NCI-H1694 treated with DMSO at 0.1 percent for 48 hours (cell line): ENCODE measurements at places on chromosomes 4 and X.
A peak's percentile ranks its signal among the peaks of the same experiment; 100 is the strongest.

- DNase-seq = no peak
Observed at GRCh38 chr4:94961420-94961819, 203.7 kb downstream of the BMPR1B start.

- DNase-seq = no peak
Observed at GRCh38 chr4:66633477-66633876, 911.8 kb downstream of the CENPC start.

- no peak for DNase-seq
Observed at GRCh38 chrX:110310000-110310790, 7.7 kb downstream of the AMMECR1 start.

DNA sequence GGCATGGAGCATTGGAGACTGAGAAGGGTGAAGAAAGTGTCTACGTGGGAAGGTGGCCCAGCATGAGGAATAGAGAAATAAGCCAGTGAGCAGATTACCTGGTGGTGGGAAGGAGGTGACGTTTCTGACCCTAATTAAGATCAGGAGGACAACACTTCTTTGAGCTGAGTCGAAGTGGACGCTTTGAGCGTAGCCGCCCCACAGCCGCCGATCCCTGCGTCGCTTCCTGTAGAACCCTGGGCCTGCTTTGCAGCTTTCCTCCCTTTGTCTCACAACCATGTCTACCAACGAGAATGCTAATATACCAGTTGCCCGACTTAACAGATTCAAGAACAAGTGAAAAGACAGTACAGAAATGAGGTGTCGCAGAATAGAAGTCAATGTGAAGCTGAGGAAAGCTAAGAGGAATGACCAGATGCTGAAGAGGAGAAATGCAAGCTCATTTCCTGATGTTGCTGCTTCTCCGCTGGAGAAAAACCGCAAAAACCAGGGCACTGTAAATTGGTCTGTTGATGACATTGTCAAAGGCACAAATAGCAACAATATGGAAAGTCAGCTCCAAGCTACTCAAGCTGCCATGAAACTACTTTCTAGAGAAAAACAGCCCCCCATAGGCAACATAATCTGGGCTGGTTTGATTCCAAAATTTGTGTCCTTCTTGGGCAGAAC is 6.4 kb upstream of the ANTXR2 start:
- DNase-seq = no peak

DNA sequence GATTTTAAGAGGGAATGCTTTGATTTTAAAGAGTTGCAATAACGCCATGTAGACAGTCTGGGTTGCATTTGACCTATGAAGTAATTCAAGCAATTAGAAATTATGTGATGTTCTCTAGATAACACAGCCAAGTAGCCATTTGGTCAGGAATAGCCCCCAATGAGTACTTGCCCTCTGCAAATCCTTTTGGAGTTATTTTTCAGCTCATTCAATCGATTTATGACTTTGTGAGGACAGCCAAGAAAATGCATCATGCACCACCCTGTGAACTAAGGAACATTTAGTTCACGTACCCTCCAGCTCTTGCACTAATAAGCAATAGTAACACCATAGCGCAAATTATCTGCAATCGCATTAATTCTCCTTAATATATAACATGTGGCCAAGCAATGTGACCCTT is 552.6 kb upstream of the INTU start:
- no peak for DNase-seq

- DNase-seq = no peak
Observed at GRCh38 chr4:174084542-174084941, 198.9 kb downstream of the FBXO8 start.

DNA sequence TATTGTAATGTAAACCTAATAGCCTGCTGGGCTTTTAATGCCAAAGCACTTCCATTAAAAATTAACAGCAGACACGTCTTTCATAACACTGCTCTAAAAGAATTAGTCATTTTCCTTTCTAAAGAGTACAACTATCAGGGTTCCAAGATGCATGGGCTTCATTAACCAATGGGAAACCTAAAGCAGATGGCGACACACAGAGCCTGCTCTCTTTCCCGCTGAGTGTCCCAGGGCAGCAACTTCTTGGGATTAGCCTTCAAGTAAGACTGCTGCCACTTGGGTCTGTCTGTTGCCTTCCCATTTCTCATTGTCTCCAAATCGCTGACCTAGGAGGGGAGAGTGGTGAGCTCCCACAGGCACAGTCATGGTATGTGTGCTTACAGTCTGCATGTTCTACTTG is 14.0 kb upstream of the PHKA2 start:
- DNase-seq = no peak

GRCh38 chrX:55169782-55170181 is 50.4 kb upstream of the PAGE5 start:
- no peak for DNase-seq

DNA sequence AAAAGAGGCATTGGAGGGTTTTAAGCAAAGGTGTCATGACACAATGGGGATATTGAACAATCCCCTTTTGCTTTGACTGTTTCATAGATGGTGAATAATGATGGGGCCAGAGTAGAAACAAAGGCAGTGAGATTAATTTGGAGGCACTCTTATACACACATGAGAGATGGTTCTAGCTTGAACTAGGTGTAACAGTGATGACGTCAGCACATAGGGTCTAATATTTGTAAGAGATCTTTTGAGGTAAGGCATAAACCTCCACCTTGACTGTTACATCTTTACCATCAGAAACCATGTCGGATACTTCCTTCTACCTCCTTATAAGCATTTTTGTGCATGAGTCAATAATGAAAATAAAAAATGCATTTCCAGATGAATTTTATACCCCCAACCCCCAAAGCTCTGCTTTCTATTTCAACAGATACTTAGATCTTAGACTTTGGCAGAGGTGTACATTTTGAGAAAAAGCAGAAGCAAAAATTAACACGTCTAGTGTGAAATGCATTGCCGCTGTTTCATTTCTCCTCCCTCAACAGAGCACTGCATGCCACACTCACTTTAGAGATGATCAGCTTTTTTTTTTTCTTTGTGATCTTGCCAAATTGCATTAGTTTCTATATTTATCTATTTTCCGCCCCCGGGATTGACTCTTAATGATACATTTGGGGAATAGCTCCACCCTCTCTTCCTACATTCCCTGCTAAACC is 87.2 kb downstream of the HS3ST1 start:
- no peak for DNase-seq

GRCh38 chr4:31984872-31985271 is 1264.7 kb downstream of the PCDH7 start:
- no peak for DNase-seq

DNA sequence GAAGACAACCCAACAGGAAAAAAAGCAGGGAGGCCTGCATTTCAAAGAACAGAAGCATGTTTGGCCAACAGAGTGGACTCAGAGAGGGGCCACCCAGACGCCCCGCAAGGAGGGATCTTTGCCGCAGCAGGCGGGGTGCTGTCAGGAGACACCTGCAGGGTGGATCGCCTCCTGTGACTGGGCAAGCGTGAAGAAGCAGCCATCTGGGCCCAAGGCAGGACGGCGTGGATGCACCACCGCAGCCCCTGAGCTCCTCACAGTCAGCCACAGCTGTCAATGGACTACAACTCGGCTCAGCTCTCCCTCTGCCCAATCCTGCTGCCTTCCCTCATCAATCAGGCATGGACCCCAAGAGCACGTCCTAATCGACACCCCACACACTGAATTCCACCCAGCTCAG is 32.0 kb upstream of the MAN2B2 start:
- no peak for DNase-seq

GRCh38 chr4:99165978-99166377 is 21.9 kb upstream of the ADH4 start:
- DNase-seq = no peak

GRCh38 chrX:141158084-141158483 is 18.8 kb downstream of the LDOC1 start:
- no peak for DNase-seq

GRCh38 chr4:172619798-172620197 is 548.8 kb upstream of the GALNT7 start:
- no peak for DNase-seq

- no peak for DNase-seq
Observed at GRCh38 chr4:168337550-168337940, 19.0 kb upstream of the DDX60 start.

- DNase-seq = no peak
Observed at GRCh38 chr4:172709376-172709775, 459.2 kb upstream of the GALNT7 start.

DNA sequence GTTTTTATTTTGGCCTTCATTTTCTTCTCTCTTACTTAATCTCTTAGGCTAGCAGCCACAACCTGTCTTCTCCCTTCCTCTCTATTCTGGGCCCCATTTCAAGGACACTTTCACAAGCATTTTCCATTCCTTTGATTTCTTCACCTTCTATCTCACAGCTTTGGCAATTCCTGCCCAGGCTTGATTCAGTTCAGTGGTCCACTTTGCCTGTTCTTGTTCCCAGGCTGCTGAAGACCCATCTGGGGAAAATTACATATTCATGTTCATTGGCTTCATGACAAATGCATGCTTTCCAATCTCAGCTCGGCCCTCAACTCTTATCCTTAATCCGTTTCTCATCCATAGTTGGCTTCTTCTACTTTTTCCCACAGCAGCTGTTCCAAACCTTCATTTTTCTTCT is 38.7 kb upstream of the LPAR4 start:
- DNase-seq = no peak

DNA sequence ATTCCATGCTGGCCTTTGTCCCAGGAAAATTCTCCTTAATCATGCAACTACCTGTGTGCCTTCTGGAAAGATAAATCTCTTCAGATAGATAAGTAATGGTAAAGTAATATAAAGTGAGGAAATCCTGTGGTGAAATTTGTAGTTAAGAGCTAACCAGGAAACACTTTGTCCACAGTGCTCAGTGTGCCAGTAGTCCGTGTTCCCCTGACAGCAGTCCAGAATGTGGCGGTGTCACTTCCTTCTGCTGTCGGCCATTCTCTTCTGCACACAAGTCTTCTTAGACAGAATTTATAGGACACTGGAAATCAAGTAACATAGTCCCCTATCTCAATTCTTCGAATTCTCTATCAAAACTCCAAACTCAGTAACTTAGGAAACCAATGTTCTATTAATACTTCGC is 5.7 kb upstream of the CXXC4 start:
- no peak for DNase-seq

DNA sequence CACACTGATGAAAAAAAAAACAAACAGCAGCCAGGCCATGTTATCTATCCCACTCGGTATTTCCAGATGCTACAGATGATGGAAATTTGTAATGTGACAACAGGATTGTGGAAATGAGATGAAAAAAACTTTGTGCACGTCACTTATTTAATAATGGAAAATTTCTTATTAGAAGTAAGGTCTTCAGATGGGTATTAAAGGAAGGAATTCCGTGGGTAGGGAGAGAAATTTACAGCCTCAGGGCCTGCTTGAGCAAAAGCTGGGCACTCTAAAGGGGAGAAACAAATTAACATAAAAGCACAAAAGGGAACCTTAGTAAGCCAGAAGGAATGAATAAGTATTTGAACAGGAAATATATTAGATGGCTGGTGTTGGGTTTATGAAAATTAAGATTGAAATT is 4.2 kb upstream of the PKD2 start:
- DNase-seq = no peak

GRCh38 chr4:40316333-40316781 is 18.8 kb upstream of the CHRNA9 start:
- DNase-seq = no peak

DNA sequence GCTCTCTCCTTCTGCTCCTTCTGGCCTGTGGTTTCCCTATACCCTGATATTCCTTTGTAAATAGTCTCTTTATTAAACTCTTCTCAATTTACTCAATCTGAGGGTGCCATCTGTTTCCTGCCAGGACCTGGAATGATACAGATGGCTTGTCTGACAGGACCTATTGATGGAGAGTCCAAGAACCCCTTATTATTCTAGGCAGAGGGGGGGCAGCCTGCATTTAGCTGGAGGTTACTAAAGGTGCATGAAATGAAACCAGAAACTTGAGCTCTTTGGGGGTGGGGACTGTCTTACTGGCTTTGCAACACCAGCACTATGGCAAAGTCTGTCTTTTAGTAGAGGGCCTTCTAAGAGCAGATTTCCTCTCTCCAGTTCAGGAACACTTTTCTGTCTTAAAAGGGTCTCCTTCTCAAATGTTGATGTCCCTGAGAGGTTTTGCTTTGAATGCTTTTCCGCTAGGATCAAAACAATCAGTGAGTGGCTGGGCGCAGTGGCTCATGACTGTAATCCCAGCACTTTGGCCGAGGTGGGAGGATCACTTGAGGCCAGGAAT is 162.5 kb upstream of the MED14 start:
- DNase-seq = peak; percentile 94

- DNase-seq = no peak
Observed at GRCh38 chr4:177680308-177680707, 238.1 kb upstream of the AGA start.

GRCh38 chrX:28303486-28303885 is 283.8 kb upstream of the IL1RAPL1 start:
- DNase-seq = no peak

- no peak for DNase-seq
Observed at GRCh38 chr4:109967798-109968520, 55.3 kb downstream of the EGF start.

DNA sequence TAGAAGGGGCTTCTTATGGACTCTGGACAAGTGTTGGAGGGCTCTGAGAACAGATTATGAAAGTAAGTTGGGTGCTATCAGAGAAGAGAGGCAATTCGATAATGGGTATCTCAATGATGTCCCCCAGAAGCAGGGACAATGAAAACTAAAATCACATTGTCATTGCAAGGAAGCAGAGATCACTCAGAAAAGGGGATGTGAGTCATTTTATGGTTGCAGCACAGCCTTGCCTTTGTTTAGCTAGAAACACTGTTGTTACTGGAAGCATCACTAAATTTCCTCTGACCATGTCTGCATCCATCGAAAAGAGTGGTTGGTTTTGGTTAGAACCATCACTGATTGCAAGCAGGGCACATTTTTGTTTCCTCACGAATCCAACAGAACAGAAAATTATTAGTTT is 246.8 kb upstream of the NWD2 start:
- no peak for DNase-seq

DNA sequence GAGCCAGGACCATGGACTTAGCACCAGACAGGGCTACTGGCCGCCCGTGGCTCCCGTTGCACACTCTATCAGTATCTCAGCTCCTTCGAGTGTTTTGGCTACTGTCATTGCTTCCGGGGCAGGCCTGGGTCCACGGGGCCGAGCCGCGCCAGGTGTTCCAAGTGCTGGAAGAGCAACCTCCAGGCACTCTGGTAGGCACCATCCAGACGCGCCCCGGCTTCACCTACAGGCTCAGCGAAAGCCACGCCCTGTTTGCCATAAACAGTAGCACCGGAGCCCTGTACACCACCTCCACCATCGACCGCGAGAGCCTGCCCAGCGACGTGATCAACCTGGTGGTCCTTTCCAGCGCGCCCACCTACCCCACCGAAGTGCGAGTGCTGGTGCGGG is 1.6 kb downstream of the FAT4 start:
- no peak for DNase-seq

- no peak for DNase-seq
Observed at GRCh38 chrX:136256026-136256425, 4.8 kb upstream of the MAP7D3 start.
